ENCODE measurements at places on chromosomes 4 and X. TPM values are rescaled to one million over a fixed set of nuclear protein-coding genes. Genes with fewer than 3 reads are reported as not detected.
A peak's percentile ranks its signal among the peaks of the same experiment; 100 is the strongest.

RXFP1 gene
- total RNA-seq, result 0.19 TPM

EXOC1L gene
- not detected for total RNA-seq

TCP11X1 gene
- not detected for total RNA-seq

GAR1 gene
- total RNA-seq, result 14.2 TPM

MAGEA9B gene
- not detected for total RNA-seq

CDKL2 gene
- 1.3 TPM for total RNA-seq

HTRA3 gene
- 1.8 TPM for total RNA-seq

DNA sequence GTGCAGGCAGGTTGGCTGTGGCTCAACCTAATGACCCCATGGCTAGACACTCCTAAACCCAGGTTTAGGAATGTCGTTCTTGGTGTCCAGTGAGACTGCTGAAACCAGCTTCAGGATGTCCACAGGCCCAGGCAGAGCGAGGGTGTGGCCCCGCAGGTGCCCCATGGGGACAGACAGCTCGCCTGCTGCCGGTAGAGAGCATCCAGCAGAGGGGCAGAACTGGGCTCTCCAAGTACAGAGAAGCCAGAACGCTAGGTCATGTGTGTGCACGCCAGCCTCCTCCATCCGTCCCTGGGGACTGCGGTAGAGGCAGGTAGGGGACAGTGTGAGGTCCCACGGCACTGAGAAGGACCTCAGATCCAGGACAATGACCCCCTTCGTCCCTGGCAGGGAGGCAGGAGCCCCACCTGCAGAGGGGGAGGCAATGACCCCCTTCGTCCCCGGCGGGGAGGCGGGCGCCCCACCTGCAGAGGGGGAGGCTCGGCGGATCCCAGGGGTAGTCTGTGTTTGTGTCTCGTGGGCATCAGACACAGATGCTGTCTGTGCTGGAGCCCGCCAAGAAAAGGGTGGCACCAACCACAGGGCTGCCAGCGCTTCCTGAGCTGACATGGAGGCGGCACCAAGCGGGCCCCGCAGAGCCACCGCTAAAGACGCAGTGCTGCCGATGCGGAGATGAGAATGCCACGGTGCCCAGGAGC is 118.4 kb downstream of the FAM53A start:
- H3K36me3 ChIP-seq, result no peaks in the 10 kb centered on the region
- DNase-seq, result no peak
- H3K4me1 ChIP-seq, result no peaks in the 10 kb centered on the region
- H3K27me3 ChIP-seq, result peaks cover 6% of the 10 kb centered on the region
- no peak overlapping the region for H3K27ac ChIP-seq
- H3K4me3 ChIP-seq, result no peak overlapping the region

DNA sequence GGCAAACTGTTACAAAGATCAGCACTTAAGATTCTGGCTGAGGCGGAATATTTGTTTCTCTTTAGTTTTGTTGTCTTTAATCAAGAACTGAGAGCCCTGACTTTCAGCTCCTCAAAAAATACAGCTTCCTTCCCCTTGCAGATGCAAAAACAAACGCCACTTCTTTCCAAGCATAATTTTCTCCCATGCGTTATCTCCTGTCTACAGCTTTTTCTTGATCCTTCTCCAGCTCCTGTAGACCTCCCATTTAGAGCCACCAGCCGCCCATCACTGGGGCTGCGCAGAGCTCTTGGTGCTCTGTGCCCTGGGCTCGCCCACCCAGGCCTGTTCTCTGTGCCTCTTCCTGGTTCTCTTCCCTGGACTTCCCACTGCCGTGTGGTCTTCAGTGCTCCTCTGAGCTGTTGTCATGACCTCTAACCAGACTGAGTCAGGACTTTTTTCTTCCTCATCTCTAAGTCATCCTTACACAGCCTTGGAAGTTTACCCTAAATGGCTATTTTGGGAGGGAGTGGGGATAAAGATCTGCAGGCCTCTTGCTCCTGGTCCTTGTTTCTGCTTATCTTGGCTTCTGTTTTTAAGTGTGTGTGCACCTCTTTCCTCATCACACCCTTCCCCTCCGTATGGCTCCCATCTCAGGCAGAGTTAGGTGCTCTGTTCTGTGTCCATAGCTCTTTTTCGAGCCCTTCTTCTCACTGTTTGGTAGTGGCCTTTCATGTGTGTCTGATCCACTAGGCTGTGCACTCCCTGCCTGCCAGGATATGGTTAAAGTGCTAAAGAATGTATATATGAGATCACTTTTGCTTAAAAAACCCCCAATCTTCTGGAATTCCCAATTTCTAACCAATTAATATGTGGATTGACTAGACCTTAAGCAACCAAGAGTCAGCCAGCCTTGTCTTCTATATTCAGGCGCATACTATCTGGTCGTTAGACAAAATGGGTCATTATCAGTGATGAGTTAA is 122.5 kb downstream of the PTTG2 start:
- H3K36me3 ChIP-seq, result no peaks in the 10 kb centered on the region
- H3K4me3 ChIP-seq, result no peak overlapping the region
- no peaks in the 10 kb centered on the region for H3K27me3 ChIP-seq
- H3K27ac ChIP-seq, result peak overlapping the region; percentile 6
- peaks cover 7% of the 10 kb centered on the region for H3K4me1 ChIP-seq
- no peak for DNase-seq

- peaks cover 21% of the 10 kb centered on the region for H3K4me1 ChIP-seq
- no peak overlapping the region for H3K27ac ChIP-seq
- no peaks in the 10 kb centered on the region for H3K36me3 ChIP-seq
- H3K4me3 ChIP-seq, result no peak overlapping the region
- no peak for DNase-seq
Observed at GRCh38 chr4:146949559-146949958, 3.9 kb upstream of the TTC29 start.

DNA sequence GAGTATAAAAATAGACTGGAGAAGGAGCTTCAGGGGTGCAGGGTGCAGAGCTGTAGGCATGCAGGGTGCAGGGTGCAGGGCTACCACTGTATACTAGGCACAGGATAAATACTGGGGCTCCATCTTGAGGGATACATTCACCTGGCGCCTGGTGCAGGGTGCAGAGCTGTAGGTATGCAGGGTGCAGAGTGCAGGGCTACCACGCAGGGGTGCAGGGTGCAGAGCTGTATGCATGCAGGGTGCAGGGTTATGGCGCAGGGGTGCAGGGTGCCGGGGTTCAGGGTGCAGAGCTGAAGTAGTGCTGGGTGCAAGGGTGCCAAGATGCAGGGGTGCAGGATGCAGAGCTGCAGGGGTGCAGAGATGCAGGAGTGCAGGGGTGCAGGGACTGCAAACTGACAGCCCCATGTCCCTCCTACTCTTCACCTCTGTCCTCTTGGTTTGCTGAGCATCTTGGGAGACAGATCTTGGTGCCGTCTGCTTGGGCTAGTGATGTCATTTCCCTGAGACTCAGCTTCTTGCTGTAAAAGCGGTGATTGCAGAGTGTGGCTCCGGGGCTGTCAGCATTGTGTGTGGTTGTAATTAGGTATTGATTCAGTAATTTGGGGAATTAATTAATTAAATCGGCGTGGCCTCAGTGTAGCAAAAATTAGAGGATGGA is 91.2 kb downstream of the ADRA2C start:
- no peak overlapping the region for H3K4me3 ChIP-seq
- H3K36me3 ChIP-seq, result no peaks in the 10 kb centered on the region
- no peak overlapping the region for H3K27ac ChIP-seq

DNA sequence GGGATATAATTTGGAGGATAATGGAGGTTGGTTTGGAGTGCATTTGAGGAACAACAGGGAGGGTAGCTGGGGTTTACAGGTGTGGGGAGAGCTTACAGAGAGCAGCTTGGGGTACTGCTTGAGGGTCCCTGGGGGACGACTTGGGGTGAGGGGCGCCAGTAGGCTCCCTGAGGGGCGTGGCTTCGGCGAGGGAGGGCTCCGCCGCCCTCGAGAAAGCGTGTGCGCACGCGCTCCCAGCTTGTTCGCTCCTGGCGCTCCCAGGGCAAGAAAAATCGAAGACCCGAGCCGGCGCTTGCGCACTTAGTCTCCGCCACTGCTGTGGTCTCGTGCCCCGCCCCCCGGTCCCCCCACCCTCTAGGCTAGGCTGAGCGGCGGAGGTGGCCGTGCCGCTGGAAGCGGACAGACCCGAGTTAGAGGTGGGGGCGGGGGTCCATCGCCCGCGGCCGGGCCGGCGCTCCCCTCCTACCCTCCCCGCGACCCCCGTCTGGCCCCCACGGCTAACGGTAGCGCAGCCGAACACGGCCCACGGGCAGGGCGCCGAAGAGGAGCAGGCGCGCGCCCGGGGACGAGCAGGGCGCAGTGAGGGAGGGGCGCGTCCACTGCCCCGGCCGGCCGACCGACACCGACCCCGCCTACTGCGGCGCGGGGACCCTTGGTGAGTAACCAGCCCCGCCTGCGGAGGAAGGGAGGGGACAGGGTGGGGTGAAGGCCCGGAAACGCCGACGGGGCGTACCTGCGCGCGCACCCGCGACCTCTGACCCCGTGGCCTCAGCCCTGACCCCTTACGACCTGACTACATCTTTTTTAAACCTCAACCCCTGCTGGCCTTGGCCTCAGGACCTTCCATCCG is 5.4 kb upstream of the CCDC120 start:
- H3K4me3 ChIP-seq, result peak overlapping the region; percentile 56
- H3K27ac ChIP-seq, result peak overlapping the region; percentile 84
- H3K4me1 ChIP-seq, result no peaks in the 10 kb centered on the region
- no peaks in the 10 kb centered on the region for H3K27me3 ChIP-seq
- no peak for DNase-seq

- no peaks in the 10 kb centered on the region for H3K4me1 ChIP-seq
- no peaks in the 10 kb centered on the region for H3K27me3 ChIP-seq
- no peak overlapping the region for H3K27ac ChIP-seq
- DNase-seq, result no peak
- H3K4me3 ChIP-seq, result no peak overlapping the region
- H3K36me3 ChIP-seq, result no peaks in the 10 kb centered on the region
Observed at GRCh38 chrX:3295731-3296130, 50.7 kb downstream of the MXRA5 start.

GRCh38 chr4:46968847-46969246 is 24.5 kb downstream of the GABRA4 start:
- H3K36me3 ChIP-seq, result no peaks in the 10 kb centered on the region
- H3K27ac ChIP-seq, result no peak overlapping the region
- no peak overlapping the region for H3K4me3 ChIP-seq
- no peaks in the 10 kb centered on the region for H3K27me3 ChIP-seq

DNA sequence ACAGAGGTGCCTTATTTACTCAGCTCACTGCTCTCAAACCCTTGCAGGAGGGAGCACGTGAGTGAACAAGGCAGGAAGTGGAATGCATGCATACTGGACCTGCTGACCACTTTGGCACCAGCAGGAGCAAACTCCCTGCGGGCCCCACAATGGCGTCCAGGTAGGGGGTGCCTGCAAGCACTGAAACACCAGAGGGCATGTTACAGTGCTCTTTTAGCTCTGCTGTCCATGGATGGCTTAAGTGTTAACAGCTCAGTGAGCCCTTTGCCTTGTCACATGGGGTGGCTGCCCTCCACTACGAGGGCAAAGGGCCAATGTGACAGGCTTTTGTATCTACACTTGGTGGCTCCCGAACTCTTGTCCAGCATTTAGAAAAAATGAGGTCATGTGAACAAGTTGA is 199.5 kb upstream of the UGT8 start:
- H3K36me3 ChIP-seq, result no peaks in the 10 kb centered on the region
- H3K27me3 ChIP-seq, result no peaks in the 10 kb centered on the region
- no peak for DNase-seq
- no peaks in the 10 kb centered on the region for H3K4me1 ChIP-seq
- H3K4me3 ChIP-seq, result no peak overlapping the region

GRCh38 chr4:75370576-75370975 is 143.6 kb downstream of the RCHY1 start:
- no peaks in the 10 kb centered on the region for H3K27me3 ChIP-seq
- H3K4me1 ChIP-seq, result no peaks in the 10 kb centered on the region
- H3K27ac ChIP-seq, result no peak overlapping the region
- no peak overlapping the region for H3K4me3 ChIP-seq
- DNase-seq, result no peak

GRCh38 chr4:13365195-13365594 is 118.9 kb downstream of the RAB28 start:
- H3K4me3 ChIP-seq, result no peak overlapping the region
- no peaks in the 10 kb centered on the region for H3K36me3 ChIP-seq
- no peak overlapping the region for H3K27ac ChIP-seq
- H3K27me3 ChIP-seq, result no peaks in the 10 kb centered on the region

DNA sequence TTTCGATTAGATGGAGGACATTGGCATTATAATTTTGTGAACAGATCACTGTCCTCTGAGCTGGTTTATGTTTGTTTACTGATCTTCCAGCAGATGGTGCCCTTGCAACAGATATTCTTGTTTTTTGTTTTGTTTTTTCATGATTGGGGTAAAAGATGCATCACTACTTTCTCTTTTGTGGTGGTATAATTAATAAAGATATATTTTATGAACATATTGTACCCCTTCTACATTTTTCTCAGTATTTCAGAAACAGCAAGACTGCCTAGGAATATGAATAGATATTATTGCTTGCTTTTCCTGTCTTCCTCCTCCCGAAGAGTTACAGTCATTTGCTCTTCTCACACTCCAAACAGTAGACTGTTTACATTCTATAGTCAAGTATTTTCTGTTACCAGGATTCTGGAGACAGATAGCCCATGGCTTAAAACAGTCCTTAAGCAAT is 905.2 kb downstream of the TRAM1L1 start:
- H3K4me1 ChIP-seq, result no peaks in the 10 kb centered on the region
- H3K27me3 ChIP-seq, result no peaks in the 10 kb centered on the region
- no peak for DNase-seq
- H3K27ac ChIP-seq, result no peak overlapping the region
- no peak overlapping the region for H3K4me3 ChIP-seq

DNA sequence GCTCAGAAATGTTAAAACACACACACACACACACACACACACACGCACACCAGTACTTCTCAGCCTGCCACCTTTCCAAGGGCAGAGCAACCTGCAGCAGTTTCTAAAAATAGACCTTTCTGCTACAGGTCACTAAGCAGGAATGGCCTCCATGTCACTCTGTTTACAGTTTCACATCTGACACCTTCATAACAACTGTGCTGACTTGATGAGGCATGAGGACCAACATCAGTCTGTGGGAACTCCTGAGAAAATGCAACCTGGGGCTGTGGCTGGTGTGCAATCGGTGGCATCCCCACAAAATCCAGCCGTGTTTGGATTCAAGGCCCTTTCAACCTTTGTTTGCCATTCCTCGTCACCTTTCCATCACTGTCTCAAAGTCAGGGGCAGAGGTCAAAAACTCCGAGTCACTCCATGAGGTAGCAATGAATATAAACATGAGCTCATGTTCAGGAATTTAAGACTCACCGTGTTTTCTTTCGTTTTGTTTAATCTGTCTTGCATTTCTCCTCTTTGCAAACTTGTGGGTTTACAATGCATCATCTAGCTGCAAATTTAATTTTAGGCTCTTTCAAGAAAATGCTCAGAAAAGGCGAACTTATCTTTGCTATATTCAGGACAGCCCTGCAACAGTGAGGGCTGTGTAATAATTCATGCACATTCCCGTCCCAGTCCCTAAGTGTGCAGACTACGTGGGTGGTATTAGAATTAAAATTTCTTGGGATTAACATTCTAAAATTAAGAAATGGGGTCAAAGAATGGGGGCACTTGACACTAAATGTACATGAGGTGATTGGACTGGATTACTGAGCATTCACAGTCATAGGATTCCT is 135.3 kb downstream of the SHROOM3 start:
- no peak overlapping the region for H3K27ac ChIP-seq
- H3K4me3 ChIP-seq, result no peak overlapping the region
- H3K4me1 ChIP-seq, result no peaks in the 10 kb centered on the region
- no peak for DNase-seq
- no peaks in the 10 kb centered on the region for H3K27me3 ChIP-seq
